CD4-positive, alpha-beta T cell treated with Interleukin-6 for 4 hours (primary cell): ENCODE measurements at places on chromosomes 1 and 21.

DNA sequence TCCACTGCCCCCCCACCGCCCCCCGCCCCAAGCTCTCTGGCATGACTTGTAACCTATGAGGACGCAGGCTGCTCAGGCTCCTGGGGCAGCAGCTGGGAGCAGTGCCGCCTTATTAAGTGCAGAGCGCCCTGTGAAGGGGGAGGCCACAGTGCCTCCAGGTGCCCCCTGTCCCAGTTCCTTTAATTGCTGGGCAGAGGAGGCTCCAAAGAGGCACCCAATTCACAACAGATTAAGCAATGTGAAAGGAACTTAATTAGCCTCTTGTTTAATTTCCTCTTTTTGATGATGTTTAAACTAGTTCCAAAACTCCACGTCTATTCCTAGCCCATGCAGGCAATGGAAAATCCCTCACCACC lies 3.0 kb downstream of the RXFP4 start:
- no peak for DNase-seq

GRCh38 chr21:24948186-24948585 lies 659.1 kb downstream of the MRPL39 start:
- DNase-seq, result no peak

DNA sequence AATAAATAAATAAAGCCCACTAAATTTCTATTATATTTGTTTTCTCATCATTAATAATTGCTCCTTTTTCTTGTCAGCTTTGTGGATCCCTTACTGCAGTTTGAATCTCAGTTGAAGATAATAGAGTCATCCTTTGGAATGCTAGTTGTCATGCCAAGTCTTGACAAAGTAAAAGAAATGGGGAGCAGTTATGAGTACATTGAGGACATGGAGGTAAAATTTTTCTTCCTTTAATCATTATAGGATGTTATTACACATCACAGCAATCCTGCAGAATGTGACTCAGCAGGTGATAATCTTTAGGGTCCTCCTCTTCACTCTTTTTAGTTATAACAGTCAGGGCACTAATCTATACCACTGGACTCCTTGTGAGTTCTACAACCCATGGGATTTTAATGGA lies 24.1 kb downstream of the MROH9 start:
- no peak for DNase-seq

DNA sequence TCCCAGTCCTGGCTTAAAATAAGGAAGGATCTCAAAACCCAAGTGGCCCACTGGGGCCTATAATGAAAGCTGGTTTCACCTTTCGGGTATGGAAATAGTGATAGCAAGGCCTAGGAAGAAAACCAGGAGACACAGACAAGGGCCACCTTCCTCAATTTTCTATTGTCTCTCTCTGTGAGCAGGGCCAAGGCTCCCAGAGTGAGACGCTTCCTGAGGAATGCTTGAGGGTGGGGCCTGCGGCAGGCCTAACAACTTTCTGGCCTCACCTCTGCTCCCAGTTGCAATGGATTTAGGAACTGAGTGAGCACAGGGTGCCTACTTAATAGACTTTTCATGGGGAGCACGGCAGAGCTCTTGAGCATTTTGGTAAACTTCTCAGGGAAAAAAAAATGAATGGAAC lies 300.9 kb downstream of the ASTN1 start:
- no peak for DNase-seq

DNA sequence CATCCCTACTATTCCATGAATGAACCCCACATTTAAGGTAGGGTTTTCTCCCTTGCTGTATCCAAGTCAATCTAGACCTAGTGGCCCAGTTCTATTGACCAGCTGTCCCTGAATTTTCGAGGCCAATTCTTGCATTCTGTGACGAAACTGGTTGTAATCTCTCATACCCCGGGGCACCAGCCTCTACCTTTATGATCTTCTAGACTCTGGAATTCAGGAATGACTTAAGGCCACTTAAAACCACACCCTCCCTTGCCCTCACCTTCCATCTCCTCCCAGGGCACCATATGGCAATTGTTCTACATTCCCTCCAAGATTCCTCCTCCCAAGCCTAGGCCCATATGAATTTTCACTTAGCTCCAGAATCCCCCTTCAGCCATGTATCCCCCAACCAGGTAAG lies 48.9 kb downstream of the RHOU start:
- no peak for DNase-seq
